ENCODE measurements at places on chromosomes 12 and 14.

GRCh38 chr12:25387732-25388050 is 137.0 kb upstream of the KRAS start:
- no peak for DNase-seq

DNA sequence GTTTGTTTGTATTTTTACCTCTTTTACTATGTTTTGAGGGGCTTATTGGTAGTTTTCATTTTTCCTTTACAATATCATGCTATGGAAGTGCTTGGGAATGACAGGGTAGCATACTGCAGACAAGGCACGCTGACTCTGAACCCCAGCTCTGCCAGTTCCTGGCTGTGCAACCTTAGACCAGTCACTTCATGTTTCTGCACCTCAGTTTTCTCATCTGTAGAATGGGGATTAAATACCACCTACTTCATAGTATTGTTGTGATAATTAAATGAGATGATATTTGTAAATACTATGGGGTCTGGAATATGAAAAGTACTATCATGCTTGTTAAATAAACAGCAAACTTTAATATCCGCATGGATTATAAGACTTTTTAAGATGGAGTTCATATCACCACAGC is 35.4 kb downstream of the SRRM4 start:
- no peak for DNase-seq

DNA sequence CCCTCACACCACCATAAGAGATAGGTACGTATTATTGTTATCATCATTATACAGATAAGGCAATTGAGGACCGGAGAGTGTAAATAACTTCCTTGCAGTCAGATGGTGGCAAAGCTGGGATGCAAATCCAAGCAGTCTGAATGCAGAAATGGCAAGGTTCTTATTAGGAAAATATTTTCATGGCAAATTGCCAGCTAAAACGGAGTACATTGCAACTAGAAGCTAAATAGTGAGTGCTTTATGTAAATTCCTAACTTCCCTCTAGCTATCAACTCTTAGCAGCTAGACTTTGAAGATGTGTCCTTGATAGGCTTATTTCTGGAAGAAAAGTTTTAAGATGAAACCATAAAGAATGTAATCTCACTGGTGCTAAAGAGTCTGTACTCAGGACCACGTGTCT is 323.9 kb upstream of the DIO2 start:
- DNase-seq: no peak

DNA sequence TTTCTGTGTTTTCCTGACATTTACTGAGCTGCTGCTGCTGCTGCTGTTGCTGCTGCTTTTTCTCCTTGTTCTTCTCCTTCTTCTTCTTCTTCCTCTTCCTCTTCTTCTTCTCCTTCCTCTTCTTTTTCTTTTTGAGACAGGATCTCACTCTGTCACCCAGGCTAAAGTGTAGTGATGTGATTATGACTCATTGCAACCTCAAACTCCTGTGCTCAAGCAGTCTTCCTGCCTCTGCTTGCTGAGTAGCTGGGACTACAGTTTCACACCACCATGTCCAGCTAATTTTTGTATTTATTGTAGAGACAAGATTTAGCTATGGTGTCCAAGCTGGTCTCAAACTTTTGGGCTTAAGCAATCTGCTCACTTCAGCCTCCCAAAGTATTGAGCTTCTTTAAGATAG is 95.8 kb downstream of the TMTC3 start:
- peak; percentile 52 for DNase-seq

GRCh38 chr14:95408731-95409476 is 89.2 kb upstream of the CLMN start:
- no peak for DNase-seq

GRCh38 chr14:68444449-68445168 is 348.3 kb downstream of the ZFP36L1 start:
- no peak for DNase-seq

DNA sequence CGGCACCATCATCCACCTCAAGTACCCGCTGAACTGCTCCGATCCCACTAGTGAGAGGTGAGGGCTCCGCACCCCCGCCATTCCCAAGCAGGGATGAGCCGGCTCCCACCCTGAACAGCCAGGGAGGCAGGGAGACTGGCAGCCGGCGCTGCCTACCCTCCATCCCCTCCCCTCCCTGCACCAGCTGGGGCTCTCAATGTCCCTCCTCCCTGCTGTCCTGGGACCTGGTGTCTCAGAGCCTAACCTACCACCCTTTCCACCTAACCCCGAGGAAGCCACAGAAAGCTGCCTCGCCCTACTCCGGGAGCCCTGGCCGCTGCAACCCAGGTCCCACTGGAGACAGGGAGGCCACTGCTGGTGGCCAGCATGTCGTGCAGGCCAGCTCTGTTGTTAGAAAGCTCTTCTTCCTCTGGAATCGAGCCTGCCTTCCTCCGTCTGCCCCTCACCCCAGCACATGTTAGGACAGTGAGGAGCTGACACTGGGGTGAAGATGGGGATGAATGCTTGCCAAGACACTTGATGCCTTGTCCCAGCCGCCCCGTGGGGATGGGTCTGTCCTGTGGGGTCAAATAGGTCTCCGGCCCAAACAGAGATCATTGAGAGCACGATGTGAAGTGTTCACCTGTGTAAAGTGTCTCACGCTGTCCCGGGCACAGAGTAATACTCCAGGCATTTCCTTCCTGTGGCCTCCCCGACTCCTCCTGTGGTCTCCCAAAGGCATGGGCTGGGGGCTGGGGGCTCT is 1.1 kb downstream of the PTPN6 start:
- no peak for DNase-seq

GRCh38 chr14:69644814-69645213 is 33.4 kb downstream of the SUSD6 start:
- no peak for DNase-seq

DNA sequence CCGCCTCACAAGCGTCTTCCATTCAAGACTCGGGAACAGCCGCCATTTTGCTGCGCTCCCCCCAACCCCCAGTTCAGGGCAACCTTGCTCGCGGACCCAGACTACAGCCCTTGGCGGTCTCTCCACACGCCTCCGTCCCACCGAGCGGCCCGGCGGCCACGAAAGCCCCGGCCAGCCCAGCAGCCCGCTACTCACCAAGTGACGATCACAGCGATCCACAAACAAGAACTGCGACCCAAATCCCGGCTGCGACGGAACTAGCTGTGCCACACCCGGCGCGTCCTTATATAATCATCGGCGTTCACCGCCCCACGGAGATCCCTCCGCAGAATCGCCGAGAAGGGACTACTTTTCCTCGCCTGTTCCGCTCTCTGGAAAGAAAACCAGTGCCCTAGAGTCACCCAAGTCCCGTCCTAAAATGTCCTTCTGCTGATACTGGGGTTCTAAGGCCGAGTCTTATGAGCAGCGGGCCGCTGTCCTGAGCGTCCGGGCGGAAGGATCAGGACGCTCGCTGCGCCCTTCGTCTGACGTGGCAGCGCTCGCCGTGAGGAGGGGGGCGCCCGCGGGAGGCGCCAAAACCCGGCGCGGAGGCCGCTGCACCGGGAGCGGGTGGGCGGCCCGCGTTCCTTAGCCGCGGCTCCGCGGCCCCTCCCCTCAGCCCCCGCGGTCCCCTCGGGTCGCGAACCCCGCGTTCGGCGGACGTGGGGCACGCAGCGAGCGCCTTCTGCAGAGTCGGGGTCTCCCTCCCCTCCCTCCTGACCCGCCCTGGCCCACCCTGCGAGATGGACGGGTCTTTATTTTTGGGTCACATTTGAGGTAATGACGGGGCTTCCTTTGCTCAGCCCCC is at the start of gene UBC:
Gene UBC, minus strand, starts transcription at position 259 of the 847 bp plus-strand sequence. CDS start 879 bp downstream, outside the sequence.
- DNase-seq: peak; percentile 83

GRCh38 chr12:4252601-4253000 is 21.0 kb upstream of the CCND2 start:
- no peak for DNase-seq

GRCh38 chr14:32588448-32589320 is 259.6 kb downstream of the AKAP6 start:
- peak; percentile 38 for DNase-seq

DNA sequence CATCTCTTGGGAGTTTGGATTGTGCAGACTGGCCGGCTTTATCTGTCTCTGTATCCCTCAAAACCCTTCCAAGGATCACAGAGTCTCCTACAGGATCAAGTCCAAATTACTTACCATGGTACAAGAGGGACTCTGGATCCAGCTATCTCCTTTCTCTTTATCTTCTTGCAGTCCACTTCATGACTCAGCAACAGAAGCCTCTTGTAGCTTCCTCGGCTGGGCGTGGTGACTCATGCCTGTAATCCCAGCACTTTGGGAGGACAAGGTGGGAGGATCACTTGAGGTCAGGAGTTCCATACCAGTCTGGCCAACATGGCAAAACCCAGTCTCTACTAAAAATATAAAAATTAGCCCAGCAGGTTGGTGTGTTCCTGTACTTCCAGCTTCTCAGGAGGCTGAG is 189.7 kb downstream of the BCAT1 start:
- DNase-seq: no peak

GRCh38 chr12:27952510-27952909 is 20.0 kb downstream of the PTHLH start:
- DNase-seq: no peak

GRCh38 chr12:57496822-57497221 is 9.0 kb downstream of the MARS1 start:
- no peak for DNase-seq

DNA sequence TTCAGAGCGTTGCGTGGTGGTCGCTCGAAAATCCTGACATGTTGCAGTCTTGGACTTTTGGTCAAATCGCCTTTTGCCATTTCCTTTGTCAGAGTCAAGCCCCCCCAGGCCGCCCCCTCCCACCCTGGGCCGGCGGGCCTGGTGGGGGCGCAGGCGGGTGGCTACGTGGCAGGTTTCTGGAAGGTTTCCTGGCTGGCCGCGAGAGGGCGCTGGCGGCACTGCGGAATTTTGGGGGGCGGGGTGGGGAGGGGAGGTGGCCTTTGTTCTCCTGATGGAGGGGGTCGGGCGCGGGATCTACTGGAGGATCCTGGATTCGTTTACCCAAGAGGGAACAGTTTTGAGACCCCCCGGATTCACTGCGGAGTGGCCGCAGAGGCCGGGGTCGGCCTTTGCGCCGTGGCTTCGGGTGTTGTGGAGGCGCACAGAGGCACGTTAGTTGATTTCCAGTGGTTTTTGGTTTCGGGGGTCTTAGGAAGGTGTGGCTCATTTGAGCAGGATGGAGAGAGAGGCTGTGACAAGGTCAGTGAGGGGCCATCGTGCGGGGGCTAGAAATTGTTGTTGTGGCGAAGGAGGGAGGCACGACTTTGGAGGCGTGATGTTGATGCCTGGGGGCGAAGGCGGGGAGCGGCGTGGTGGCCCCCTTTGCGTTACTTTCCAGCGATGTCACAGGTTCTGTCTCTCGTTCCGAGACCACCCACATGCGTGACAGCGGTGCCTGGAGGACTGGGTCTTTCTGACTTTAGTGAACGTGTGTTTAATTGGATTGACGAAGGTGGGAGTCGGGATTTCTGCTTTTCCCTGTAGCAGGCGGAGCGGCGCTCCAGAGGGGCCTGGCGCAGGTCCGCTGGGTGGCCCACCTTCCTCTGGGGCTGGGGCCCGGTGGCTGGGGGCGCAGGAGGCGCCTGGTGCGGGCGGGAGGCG is 1.4 kb downstream of the MEG3 start:
- DNase-seq: no peak

GRCh38 chr12:98579347-98579746 is 14.1 kb upstream of the SLC25A3 start:
- DNase-seq: no peak

- peak; percentile 33 for DNase-seq
These were observed 323 bp downstream of the VTI1B start for GRCh38 chr14:67674139-67674479.

GRCh38 chr14:76073717-76074116 is 78.0 kb upstream of the GPATCH2L start:
- no peak for DNase-seq

GRCh38 chr12:31880340-31880739 is 78.9 kb upstream of the RESF1 start:
- no peak for DNase-seq

DNA sequence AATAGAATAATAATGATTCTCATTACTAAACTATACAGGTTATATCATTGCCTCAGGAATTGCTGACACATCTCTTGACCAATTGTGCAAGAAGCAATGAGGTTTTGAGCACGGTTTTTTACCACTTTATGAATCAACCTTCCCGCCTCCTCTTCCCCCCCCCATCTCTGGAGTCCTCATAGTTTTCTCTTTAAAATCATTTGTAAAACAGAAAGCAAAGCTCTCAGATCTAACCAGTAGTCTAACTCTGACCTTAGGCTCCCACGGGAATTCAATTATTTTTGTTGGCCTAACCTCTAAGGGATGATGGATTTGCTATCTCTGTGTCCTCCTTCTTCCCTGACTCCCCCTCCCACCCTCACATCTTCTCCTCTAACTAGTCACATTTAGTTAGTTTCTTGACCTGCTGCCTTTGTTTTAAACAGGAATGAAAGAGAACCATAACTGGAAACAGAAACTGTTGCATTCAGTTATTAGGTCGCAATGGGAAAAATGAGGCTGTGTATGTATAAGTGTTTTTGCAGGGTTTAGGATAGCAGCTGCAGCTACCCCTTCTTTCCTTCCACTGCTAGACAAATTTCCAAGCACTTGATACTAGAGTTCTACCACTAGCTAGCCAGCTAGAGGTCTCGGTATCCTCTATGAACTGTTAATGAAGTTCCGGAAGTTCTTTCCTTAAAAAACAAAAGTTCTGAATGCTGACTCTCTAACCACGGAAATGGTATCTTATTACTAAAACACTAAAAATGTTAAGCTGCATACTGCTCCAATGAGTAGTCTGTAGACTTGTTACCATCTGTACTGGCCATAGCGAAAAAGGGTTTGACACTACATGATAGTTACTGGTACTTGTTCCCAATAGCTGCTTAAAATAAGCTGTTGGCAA is 65.4 kb downstream of the TAOK3 start:
- peak; percentile 16 for DNase-seq

- DNase-seq: no peak
These were observed 8.4 kb downstream of the LRFN5 start for GRCh38 chr14:41615011-41615595.

GRCh38 chr14:77052281-77053044 is 24.0 kb upstream of the IRF2BPL start:
- no peak for DNase-seq
